ENCODE measurements at places on chromosomes 5 and 9.

GRCh38 chr5:171201310-171201709 is 107.7 kb upstream of the TLX3 start:
- no peak for DNase-seq

- DNase-seq = no peak
Measured at GRCh38 chr5:99334936-99335335, 406.1 kb upstream of the CHD1 start.

DNA sequence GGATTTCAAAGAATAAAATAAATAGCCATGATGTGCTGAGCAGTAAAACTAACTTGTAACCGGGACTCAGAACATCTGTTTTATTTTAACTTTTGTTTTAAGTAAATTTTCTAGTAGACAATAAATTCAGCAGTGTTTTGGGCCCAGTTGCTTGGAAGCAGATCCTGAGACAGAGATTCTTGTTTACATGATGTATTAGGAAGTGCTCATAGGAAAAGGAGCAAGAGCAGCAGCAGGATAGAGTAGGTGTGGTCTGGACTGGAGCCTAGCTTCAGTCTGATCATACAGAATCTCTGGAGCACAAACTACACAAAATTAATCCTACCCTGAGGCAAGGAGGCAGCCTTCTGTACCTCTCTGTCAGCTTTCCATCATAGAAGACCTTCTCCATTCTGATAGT is 139.2 kb upstream of the CCNH start:
- no peak for DNase-seq

DNA sequence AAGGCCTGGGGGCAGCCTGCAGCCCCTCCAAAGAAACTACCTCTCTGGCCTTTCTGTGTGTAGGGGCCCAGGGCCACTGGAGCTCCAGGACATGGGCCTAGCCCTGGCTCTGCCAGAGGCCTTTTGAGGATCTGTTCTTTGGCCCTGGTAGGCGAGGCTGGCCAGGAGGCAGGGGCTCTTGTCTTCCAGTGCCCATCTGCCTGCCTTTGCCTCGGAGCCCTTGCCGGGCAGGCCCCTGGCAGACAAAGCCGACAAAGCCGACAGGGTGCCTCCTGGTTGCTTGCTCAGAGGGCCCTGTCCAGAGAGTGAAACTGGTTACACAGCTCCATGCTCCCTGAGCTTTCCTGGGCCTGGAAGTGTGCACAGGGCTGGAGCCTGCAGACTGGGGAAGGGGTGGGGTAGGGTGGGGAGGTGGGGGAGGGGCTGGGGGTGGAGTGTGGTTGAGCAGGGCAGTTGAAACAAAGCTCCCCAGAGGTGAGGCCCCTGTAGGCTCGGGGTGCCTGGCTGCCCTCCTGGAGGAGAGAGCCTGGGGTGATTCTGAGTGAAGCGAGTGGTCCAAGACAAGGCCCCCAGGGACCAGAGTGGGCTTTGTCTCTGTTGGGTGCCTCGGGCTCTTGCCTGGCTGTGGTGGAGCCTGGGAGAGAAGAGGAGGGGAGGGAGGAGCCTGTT is 29.3 kb downstream of the PTPA start:
- peak; percentile 46 for DNase-seq
